ENCODE measurements at places on chromosomes 2 and 18.

- no peak for DNase-seq
Observed at GRCh38 chr2:7180638-7181370, 263.6 kb downstream of the RNF144A start.

DNA sequence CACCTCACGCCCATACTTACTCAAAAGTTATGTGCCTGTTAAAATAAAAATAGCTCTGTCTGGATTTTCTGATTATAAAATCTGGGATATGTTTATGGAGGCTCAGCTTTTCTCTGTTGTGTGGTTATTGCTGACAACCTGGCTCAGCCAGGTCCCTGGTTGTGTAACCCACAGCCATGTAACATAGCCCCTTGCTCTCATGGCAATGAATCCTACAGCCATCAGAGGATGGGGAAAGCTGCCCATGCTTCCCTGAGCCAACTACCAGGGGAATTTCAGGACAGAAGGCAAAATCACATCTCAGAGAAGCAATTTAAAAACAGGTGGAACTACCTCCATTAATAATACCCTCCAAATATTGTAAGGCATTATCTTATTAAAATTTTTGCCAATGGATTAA is 29.7 kb downstream of the ST8SIA5 start:
- DNase-seq, result no peak

- DNase-seq, result no peak
Observed at GRCh38 chr2:111689174-111689573, 194.8 kb downstream of the ANAPC1 start.

DNA sequence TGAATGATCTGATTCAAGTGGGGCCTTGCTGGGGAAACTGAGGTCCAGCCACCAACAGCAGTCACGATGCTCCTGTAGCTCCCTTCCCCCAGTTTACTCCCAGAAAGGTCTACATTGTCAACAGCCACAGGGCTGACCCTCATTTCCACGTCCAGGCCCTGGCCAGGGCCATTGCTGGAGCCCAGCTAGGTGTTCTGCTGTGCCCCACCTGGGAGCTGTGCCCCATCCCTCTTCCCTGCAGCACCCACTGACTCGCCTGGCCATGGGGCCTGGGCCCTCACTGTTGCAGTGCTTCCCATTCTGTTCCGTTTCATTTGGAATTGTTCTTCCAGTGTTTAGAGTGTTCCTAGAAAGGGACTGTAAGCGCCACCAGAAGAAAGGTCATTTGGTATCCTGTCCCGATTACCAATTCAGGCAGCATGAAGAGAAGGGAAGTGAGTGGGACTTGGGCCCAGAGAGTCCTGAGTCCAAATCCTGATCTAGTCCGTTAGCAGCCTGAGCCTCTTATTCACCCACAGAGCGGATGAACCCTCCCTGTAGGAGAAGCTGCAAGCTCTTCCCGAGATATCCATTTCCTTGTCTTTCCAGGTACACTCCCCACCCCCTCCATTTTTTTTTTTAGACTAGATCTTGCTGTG is 73.1 kb upstream of the HPCAL1 start:
- DNase-seq, result no peak

DNA sequence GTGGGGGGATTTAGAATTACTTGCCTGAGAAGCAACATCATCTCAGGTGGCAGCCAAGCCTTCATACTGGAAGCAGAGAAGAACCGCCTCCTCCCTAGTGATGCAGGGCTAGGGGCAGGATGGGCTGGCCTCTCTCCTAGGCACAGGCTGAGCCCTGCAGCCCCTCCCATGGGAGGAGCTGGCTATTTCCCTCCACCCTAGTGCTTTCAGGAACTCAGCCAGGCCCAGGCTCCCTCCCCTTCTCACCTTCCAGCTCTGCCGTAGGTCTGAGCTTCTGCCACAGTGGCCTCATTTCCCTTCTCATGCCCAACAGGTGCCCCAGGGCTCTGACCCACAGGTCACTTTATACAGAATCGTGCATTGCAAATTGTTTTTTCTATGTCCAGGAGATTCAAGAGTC is 31.0 kb downstream of the CENPA start:
- no peak for DNase-seq

DNA sequence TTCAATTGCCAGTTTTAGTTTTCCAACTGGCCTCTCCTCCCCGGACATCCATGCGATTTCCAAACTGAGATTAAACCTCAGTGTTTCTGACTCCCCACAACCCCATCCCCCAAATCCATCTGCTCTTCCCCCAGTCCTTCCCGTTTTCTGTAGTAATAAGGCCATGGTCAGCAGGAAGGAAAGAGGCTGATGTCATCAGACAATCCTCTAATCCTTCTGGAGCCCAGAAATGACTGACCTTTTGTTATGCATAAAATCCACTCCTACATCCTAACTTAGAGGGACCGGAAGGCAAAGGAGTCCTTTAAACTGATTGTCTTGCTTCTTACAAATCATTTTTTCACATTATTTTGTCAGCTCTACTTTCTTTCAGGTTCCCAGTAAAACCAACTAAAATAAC is 155.8 kb downstream of the INO80D start:
- no peak for DNase-seq

DNA sequence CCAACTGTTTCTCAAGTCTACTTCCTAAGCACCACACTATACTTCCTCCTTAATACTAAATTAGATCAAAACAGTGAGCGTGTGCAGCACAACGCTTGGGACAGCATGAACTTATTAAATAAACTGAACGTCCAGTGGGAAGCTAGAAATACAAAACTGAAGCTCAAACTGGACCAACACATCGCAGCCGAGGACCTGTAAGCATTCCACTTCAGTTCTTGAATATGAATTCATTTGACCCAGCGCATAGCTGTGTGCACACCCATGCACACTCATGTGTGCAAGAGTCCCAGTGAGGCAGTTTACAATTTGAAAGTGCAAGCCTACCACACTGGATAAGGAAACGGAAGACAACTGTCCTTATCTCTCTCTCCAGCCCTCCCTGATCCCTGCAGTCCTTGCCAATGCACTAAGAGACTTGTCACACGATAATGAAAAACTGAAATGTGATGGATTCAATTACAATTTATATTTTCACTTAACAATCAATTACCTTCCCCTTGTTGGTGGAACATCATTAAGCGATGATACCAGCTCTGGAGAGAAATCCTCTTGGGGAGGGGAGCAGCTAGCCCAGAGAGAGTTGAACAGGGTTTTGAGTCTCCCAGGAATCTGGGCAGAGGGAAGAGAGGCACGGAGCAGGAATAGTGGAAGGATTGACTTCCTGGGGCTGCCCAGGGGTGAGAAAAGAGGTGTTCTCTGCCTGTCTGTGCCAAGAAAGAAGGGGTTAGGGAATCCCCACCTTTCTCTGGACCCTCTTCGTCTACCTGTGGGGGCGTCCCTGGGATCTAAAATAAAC is 186.5 kb upstream of the KLHL29 start:
- no peak for DNase-seq

- DNase-seq, result no peak
Observed at GRCh38 chr2:239611222-239611795, 210.5 kb upstream of the HDAC4 start.

- no peak for DNase-seq
Observed at GRCh38 chr2:198279026-198279425, 474.6 kb downstream of the PLCL1 start.

DNA sequence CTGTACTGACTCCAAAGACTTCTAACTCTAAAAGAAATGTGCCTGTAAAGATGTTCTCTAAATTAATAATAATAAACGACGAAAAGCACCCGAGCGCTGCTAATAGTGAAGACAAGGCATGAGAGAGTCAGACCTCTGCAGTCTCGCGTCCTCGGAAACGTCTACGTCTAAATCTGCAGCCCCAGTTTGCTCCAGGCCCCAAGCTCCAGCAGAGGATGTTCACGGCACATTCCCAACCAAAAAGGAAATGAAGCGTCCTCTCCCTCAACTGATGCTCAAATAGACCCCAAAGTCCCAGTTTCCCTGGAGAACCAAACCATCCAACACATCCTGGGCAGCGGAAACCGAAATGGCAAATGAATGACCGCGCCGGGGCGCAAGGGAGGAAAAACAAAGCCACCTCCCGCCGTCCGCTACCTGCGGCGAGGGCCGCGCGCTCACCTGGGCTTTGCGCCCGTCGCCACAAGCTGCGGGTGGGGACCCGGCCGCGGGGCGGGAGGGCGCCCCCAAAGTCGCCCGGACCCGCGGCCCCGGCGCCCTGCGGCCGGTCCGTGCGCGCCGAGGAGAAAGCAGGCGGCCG is 47.1 kb upstream of the CCDC150 start:
- DNase-seq, result no peak

- DNase-seq, result no peak
Observed at GRCh38 chr2:217671871-217672270, 330.9 kb downstream of the TNS1 start.

DNA sequence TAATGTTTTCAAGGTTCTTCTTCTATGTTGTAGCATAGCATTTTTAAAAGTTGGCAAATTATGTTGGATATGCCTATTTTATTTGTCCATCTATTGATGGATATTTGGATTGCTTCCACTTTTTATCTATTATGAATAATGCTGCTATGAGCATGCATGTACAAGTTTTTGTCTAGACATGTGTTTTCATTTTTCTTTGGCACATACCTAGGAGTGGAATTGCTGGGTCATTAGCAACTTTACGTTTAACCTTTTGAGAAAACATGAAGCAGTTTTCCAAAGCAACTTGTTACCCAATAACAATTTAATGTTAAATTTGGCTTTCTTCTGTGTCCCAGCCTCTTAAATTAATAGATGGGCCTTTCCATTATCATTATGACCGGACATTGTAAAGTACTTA is 30.3 kb downstream of the DNAH6 start:
- no peak for DNase-seq

DNA sequence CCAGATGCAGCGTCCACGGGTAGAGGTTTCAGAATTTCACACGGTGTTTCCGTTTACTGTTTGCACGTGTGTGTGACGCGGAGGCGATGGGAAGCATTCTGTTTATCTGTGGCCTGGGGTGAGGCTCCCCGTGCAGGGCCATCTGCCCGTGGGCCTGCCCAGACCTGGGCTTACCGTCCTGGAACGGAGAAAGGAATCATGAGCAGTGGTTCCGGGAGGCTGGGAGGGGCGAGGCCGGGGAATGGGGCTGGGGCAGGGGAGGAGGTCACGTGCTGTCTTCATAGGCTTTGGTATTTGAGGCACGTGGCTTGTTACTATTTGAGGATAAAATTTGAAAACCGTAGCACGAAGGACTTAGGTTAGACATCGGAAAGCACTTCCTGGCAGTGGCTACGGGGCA is 77.9 kb downstream of the RTP5 start:
- no peak for DNase-seq

GRCh38 chr2:172909454-172909853 is 166.2 kb upstream of the MAP3K20 start:
- no peak for DNase-seq

GRCh38 chr2:167756446-167756845 is 490.9 kb downstream of the STK39 start:
- peak; percentile 20 for DNase-seq

All from AG04450 (cell line).